ENCODE measurements at places on chromosomes 2 and 18. TPM values are rescaled to one million over a fixed set of nuclear protein-coding genes. Genes with fewer than 3 reads are reported as not detected.

The NT5C1B gene
- total RNA-seq: not detected

The COBLL1 gene
- total RNA-seq: 63.5 TPM

DNA sequence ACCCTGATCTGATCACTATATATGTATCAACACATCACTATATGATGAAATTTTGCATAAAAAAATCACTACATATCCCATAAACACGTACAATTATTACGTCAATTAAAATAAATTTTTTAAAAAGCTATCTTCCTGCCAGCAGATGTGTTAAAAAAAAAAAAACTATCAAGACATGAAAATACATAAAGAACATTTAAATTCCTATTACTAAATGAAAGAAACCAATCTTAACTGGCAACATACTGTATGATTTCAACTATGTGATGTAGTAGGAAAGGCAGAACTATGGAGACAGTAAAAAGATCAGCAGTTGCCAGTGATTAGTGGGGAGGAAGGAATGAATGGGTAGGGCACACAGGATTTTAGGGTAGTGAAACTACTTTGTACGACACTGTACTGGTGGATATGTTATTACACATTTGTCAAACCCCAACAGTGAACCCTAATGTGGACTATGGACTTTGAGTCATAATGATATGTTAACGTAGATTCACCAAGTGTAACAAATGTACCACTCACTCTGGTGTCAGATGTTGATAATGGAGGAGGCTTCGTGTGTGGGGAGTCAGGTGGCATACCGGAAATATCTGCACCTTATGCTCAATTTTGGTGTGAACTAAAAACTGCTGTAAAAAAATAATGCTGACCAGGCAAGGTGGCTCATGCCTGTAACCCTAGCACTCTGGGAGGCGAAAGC lies 27.4 kb downstream of the USP34 start:
- no peaks in the 10 kb centered on the region for H3K36me3 ChIP-seq
- no peaks in the 10 kb centered on the region for H3K4me1 ChIP-seq
- no peak overlapping the region for H3K4me3 ChIP-seq
- no peak for DNase-seq
- no peak overlapping the region for H3K27ac ChIP-seq

DNA sequence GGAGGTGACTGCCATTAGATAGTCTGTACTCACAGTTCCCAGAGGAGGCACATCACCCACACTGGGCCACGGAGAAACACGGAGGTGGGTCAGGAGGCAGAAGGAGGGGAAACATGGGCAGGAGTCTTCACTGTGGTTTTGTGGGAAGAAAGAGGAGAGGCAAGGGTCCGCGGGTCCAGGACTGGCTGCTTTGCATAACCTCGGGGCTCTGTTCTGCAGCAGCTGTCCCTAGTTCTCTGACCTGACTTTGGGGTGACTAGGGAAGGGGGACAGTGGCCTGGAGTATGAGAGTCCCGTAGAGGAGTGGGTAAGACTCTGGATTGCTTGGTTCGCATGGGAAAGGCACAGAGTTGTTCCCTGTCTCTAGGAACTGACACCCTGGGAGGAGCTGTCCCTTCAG lies 238.3 kb upstream of the RAB6C start:
- H3K27ac ChIP-seq: no peak overlapping the region
- no peak for DNase-seq

- no peaks in the 10 kb centered on the region for H3K27me3 ChIP-seq
- no peak overlapping the region for H3K27ac ChIP-seq
- H3K4me3 ChIP-seq: no peak overlapping the region
- no peaks in the 10 kb centered on the region for H3K36me3 ChIP-seq
- no peak for DNase-seq
- peaks cover 2% of the 10 kb centered on the region for H3K4me1 ChIP-seq
Observed at GRCh38 chr2:152511981-152512380, 177.0 kb downstream of the FMNL2 start.

- H3K27me3 ChIP-seq: no peaks in the 10 kb centered on the region
- H3K4me1 ChIP-seq: no peaks in the 10 kb centered on the region
- no peaks in the 10 kb centered on the region for H3K36me3 ChIP-seq
Observed at GRCh38 chr2:157193461-157193860, 64.0 kb upstream of the GALNT5 start.

Measured in aorta (tissue), 5 donors.